Left kidney (tissue), 8 donors: ENCODE measurements at places on chromosomes 16 and 17.
A peak's percentile ranks its signal among the peaks of the same experiment; 100 is the strongest.

GRCh38 chr17:16463358-16464302 is 28.4 kb downstream of the LRRC75A start:
- peak; percentile 50 for DNase-seq

- no peak for DNase-seq
Measured at GRCh38 chr16:24717411-24717810, 12.0 kb upstream of the TNRC6A start.

- no peak for DNase-seq
Measured at GRCh38 chr16:2905988-2906387, 5.7 kb upstream of the FLYWCH1 start.

- DNase-seq: no peak
Measured at GRCh38 chr16:86843812-86844211, 265.5 kb downstream of the FOXL1 start.
